ENCODE measurements at places on chromosomes 3 and 15. TPM values are rescaled to one million over a fixed set of nuclear protein-coding genes. Genes with fewer than 3 reads are reported as not detected.

DNA sequence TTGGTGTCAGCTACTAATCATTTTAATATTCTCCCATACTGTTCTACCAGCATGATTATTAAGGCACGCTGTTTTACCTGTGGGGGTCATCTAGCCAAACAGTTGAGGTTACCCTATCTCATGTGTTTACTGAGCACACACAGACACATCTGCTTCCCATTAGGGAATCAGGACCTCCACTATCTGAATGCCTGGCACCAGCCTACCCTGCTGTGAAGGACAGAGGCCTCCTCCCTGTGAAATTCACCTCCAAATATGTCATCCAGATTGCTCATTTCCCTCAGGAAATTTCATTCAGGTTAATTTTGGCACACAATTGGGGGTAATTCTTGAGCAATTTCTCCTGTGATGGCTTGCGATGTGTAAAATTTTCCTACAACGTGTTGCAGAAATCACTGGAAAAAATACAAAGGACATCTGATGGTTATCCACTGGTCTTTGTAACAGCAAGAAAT is 155.6 kb upstream of the NR2E3 start:
- H3K27ac ChIP-seq = peak overlapping the region; percentile 56
- H3K4me3 ChIP-seq = no peak overlapping the region
- H3K36me3 ChIP-seq = no peaks in the 10 kb centered on the region
- no peaks in the 10 kb centered on the region for H3K27me3 ChIP-seq
- peaks cover 16% of the 10 kb centered on the region for H3K4me1 ChIP-seq

- no peak overlapping the region for H3K27ac ChIP-seq
- DNase-seq = no peak
- H3K27me3 ChIP-seq = no peaks in the 10 kb centered on the region
Observed at GRCh38 chr3:136949146-136949545, 8.6 kb upstream of the IL20RB start.

The ZNF639 gene
- total RNA-seq = 41.5 TPM

GRCh38 chr3:184417619-184418327 is 37.9 kb downstream of the CHRD start:
- no peaks in the 10 kb centered on the region for H3K36me3 ChIP-seq
- H3K27me3 ChIP-seq = no peaks in the 10 kb centered on the region
- no peaks in the 10 kb centered on the region for H3K4me1 ChIP-seq
- no peak overlapping the region for H3K4me3 ChIP-seq
- DNase-seq = peak; percentile 25

GRCh38 chr15:97968380-97968779 is 7.9 kb downstream of the ARRDC4 start:
- no peaks in the 10 kb centered on the region for H3K27me3 ChIP-seq
- no peak overlapping the region for H3K27ac ChIP-seq

DNA sequence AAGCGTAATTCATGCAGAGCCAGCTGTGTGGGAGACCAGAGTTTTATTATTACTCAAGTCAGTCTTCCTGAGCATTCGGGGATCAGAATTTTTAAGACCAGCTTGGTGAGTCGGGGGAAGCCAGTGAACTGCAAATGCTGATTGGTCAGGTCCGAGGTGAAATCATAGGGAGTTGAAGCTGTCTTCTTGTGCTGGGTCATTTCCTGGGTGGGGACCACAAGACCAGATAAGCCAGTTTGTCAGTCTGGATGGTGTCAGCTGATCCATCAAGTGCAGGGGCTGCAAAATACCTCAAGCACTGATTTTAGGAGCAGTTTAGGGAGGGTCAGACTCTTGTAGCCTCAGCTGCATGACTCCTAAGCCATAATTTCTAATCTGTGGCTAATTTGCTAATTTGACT is 228.1 kb upstream of the ATP10A start:
- no peak for DNase-seq
- no peak overlapping the region for H3K4me3 ChIP-seq
- no peak overlapping the region for H3K27ac ChIP-seq
- no peaks in the 10 kb centered on the region for H3K4me1 ChIP-seq
